ENCODE measurements at places on chromosomes 11 and 22.
A peak's percentile ranks its signal among the peaks of the same experiment; 100 is the strongest.

DNA sequence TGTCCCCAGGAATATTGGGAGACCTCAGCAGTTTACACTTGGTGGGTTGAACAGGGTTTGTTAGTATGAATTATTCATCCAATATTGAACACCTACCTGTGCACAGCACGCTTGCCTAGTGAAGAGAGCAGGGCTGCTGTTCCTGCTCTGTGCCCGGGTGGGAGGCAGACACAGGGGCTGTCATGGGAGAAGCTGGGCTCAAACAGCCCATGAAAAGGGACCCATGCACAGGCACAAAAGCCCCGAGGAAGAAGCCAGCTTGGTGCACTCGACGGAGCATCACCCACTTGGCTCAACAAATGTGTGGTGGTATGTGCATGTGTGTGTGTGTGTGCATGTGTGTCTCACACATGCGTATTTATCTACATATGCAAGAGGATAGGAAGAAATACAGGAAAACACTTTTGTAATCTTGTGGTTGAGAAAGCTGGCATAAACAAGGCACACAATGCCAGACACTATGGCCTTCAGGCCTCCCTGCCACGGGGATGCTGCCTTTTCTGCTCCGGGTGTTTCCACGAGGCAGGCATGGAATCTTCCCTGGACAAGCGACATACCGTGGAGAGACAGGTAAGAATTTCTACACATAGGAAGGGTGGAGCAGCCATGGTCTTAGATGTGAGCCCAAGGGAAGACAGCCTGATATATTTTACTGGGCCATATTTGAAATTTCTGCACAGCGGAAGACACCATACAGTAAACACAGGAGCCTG is 5.0 kb upstream of the APOBEC3A start:
- no peak for DNase-seq

DNA sequence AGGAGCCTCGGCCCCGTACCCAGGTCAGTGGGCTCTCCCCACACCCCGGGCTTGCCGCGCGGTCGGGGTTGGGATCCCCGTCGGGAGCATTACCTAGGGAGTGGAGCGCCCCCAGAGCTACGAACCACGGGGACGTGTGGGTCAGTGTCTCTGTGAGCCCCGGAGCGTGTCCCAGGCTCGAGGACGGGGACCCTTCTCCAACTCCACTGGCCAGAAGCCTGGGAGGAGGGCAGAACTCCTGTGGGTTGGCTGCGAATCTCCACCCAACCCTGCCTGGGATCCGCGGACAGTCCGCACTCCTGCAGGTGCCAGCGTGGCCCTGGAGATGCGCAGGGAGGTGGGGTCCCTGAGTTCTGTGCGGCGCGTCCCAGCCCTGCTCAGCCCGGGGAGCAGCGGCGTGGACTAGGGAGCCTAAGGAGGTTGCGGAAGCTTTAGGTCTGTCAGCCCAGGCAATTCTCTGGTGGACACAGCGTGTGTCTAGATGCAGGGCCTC is 346 bp downstream of the PPFIBP2 start:
- DNase-seq: no peak

GRCh38 chr22:19622061-19622441 is 92.3 kb upstream of the SEPTIN5 start:
- no peak for DNase-seq

DNA sequence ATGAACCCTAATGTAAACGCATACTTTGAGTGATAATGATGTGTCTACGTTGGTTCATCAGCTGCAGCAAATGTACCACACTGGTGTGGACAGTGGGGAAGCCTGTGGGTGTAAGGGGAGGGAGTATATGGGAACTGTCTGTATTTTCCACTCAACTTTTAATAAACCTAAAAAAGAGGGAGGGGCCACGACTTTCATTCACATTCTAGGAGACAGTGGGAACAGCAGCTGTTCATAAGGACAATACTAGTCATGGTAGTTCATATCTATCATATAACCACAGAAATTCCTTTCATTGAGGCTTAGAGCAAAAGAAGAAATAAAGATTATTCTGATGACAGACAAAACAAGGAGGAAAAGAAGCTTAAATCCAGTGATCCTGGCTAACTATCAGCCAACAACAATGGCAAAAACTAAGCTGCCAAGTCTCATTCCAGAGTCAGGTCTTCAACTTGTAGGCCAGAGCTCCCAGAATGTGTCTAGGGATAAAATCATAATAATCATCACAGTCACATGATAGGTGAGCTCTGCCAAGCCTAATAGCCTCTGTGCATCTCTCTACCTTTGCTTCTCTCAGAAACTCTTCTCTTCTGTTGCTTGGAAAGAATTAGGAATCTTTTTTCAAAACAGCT is 59.4 kb upstream of the CHRM4 start:
- DNase-seq: no peak

DNA sequence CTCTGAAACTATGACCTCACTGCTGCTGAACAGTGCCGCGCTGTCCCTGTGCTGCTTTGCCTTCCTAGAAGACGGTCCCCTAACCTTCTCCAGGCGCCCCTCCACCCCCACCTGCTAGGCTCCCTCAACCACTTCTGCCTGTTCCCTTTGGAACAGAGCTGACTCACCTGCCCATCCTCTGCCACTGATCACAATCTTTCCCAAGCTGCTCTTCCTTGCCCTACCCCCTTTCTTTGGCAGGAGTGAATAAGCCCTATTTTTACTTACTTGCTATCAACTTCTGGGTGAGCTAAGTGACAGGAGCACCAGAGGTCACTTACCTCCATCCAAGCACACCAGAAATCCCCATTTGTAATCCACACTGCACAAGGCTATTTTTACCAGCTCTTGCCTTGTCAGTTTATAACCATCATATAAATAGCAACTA is 116.0 kb upstream of the BID start:
- DNase-seq: no peak

- DNase-seq: no peak
Measured at GRCh38 chr11:131064373-131064991, 148.2 kb upstream of the SNX19 start.

GRCh38 chr11:100673063-100673462 is 14.0 kb upstream of the ARHGAP42 start:
- no peak for DNase-seq

- DNase-seq: no peak
Measured at GRCh38 chr11:37533830-37534229, 935.8 kb upstream of the RAG2 start.

DNA sequence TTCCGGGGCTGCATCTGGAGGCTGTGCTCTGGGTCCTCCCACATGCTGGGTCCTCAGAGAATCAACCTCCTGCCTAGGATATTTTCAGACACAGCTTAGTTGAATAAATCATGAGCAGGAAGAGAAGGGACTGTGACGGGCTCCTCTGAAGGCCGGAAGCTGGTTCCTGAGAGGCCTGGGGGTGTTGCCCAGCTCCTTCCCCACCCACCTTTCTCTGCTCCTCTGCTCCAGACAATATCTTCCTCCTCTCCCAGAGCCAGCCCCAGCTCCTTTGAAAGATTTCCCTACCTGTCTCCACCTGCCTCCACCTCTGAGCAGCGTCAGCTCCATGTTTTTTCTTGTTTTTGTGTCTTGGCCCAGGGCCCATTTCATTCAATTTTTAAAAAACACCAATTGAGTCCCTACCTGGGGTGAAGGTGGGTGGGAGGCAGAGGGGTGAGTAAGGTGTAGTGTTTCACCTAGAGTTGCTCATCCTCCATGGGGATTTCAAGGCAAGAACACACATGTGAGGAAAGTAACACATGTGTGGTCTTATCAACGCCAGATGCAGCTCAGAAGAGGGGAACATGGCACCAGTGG is 24.8 kb upstream of the THY1 start:
- DNase-seq: no peak

DNA sequence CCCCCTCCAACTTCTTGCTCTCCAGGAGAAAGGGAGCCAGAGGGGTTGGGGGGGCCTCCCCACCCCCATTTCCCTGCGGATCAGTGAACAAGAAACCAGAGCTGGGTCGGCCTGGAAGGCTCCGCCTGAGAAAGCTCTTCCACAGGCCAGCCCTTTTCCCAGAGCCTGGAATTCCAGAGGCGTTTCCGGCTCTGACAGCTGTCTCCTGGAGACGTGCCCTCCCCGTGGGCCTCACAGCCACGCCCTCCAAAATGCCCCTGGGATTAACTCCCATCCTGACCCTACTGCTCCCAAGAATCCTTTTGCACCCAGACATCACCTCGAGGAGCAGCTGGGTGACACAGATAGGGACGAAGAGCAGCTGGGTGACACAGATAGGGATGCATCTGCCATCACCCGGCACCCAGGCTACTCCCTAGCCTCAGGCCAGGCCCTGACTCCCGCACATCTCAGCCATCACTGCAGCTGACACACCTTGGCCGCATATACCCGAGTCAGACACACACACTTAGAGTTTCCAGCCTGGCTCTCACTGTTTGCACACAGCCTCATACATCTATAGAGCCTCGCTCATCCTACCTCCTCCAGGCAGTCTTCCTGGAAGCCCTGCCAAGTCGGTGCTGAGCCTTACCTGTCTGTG is 7.6 kb upstream of the CDC42EP1 start:
- no peak for DNase-seq

GRCh38 chr11:22426915-22427314 is 88.7 kb downstream of the SLC17A6 start:
- DNase-seq: no peak

DNA sequence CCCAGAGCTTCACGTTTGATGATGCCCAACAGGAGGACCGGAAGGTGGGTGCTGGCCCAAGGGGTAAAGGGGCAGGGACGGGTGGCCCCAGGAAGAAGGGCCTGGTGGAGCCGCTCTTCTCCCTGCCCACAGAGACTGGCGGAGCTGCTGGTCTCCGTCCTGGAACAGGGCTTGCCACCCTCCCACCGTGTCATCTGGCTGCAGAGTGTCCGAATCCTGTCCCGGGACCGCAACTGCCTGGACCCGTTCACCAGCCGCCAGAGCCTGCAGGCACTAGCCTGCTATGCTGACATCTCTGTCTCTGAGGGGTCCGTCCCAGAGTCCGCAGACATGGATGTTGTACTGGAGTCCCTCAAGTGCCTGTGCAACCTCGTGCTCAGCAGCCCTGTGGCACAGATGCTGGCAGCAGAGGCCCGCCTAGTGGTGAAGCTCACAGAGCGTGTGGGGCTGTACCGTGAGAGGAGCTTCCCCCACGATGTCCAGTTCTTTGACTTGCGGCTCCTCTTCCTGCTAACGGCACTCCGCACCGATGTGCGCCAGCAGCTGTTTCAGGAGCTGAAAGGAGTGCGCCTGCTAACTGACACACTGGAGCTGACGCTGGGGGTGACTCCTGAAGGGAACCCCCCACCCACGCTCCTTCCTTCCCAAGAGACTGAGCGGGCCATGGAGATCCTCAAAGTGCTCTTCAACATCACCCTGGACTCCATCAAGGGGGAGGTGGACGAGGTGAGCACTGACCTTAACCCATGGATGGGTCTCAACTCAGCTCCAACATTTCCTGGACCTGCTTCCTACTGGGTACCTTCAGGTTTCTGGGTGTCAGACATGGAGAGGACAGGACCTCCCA is 2.0 kb downstream of the RIC8A start:
- no peak for DNase-seq

DNA sequence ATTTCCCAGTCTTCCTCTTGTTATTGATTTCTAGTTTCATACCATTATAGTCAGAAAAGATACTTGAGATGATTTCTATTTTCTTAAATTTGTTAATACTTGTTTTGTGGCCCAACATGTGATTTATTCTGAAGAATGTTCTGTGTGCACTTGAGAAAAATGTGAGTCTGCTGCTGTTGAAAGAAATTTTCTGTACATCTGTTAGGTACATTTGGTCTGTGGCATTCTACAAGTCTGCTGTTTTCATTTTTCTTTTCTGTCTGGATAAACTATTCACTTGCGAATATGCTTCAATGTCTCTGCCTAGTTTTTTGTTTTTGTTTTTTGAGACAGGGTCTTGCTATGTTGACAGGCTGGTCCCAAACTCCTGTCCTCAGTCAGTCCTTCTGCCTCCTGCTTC is 26.4 kb upstream of the LUZP2 start:
- DNase-seq: no peak

DNA sequence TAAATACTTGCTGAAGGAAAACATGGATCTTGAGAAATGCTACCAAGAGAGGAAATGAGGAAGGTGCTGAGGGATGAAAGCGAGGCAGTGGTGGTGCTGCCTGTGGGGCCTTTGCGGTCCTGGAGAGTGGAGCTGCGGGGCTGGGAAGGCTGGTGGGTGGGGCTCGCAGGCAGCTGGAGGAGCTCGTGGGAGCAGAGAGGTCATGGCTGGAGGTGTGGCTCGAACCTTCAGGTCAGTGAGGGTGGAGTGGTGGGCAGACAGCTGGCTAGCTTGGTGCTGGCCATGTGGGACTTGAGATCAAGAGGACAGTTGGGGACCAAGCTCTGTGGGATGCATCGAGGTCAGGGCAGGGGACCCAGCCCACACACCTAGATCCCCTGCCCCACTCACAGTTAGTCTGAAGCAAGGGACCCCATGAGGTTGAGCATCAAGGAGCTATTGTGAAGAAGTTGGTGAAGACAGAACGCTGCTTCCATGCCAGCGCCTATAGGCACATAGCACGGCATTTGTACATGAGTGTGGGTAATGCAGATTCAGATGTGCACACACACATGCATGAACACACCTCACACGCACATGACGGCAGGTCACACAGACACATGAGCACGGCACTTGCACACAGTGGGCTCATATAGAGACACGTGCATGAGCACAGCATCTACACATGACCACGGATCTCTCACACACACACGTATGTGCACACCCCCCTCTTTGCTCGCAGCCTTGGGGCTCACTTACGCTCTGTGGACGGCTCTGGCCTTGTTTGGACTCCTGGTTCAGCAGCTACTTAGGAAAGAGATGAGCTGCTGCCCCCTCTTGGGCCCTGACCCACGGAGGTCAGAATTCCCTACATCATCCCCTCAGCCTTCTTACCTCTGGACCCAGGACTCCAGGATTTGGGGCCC is 30.4 kb downstream of the SHANK3 start:
- DNase-seq: no peak

GRCh38 chr11:75867778-75868374 is 52.9 kb downstream of the UVRAG start:
- DNase-seq: no peak

GRCh38 chr11:95364324-95365295 is 133.6 kb upstream of the SESN3 start:
- DNase-seq: no peak

- no peak for DNase-seq
Measured at GRCh38 chr22:17368144-17368543, 1.1 kb upstream of the CECR2 start.

GRCh38 chr11:124402326-124402922 is 3.6 kb upstream of the OR8B3 start:
- peak; percentile 2 for DNase-seq

DNA sequence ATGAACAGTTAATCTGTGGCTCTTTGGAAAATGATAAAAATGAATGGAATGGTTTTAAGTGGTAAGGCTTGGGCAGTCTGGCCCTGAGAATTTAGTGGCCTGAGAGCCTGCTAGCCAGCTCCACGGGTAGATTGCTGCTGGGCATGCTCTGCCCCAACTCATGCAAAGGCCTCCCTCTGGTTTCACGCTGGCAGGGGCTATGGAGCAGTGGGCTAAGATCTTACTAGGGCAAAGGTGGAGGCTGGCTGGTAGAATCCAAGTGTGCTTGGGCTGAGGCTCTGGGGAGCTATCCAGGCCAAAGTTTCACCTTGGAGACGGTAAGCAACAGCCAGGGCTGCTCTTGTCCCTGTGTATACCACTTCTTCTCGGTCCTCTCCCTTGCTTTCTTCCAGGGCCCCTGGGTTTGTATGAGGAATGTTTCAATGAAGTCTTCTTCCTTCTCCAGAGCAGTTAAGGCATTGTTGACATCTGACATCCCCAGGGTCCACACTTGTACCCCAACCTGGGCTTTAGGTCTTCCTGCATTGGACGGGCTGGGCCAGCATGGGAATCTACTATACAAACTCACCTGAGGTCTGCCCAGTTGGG is 27.4 kb downstream of the UBE2L3 start:
- DNase-seq: no peak

- no peak for DNase-seq
Measured at GRCh38 chr11:120181376-120181975, 29.4 kb upstream of the OAF start.

GRCh38 chr11:106961518-106961917 is 56.8 kb downstream of the GUCY1A2 start:
- DNase-seq: no peak
